ENCODE measurements at places on chromosomes 11 and 22. TPM values are rescaled to one million over a fixed set of nuclear protein-coding genes. Genes with fewer than 3 reads are reported as not detected.

DNA sequence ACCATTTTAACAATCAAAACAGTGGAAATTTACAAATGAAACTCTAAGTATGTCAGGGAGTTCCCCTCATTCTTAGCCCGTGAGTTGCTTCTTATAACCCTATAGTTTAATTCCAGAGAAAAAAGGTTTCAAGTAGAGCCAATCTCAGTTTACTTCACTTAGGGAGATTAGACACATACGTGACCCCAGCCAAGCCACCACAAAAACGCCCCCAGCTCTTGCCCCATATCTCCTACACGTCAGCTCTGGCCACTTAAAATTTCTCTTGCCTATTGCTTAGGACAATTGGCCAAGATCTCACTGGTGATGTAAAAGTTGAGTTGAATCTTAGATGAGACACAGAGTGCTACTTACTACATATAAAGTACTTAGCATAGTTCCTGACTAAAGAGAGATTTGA is 166.4 kb downstream of the ETS1 start:
- no peak overlapping the region for H3K4me3 ChIP-seq
- H3K27ac ChIP-seq: no peak overlapping the region
- H3K36me3 ChIP-seq: no peaks in the 10 kb centered on the region
- no peak for DNase-seq
- H3K4me1 ChIP-seq: peaks cover 34% of the 10 kb centered on the region
- H3K27me3 ChIP-seq: no peaks in the 10 kb centered on the region

DNA sequence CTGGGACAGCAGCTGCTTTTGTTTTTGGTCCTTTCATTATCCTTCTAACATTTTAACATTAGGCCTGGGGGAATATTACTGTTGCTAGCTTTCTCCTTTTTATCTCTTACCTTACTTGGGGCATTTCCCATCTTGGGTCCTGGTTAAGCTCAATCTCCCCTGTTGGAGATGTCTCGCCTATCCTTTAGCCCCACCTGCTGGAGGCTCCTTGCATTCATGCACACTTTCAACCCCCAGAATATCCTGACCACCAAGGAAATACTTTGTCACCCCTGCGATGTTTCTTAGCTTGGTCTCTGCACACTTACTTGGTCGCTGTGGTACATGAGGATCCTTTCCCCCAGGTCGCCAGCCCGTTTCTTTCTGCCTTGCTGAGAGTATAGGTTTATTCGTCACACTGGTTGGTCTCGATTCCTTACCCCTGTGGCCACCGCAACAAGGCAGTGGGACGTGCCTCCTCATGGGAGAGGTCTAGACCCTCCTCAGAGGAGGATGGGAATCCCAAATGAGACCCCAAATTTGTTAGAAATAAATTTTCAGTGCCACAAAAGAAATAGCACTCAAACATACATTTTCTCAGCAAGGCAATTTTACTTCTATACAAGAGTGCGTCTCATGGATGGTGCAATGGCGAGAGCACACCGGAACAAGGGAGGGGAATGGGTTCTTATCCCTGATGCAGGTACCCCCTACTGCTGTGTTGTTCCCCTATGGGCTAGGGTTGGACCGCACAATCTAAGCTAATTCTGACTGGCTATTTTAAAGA is 5.4 kb upstream of the TXN2 start:
- peak; percentile 64 for DNase-seq
- H3K4me3 ChIP-seq: no peak overlapping the region
- no peak overlapping the region for H3K27ac ChIP-seq
- H3K36me3 ChIP-seq: no peaks in the 10 kb centered on the region

- H3K27me3 ChIP-seq: no peaks in the 10 kb centered on the region
- DNase-seq: no peak
- no peaks in the 10 kb centered on the region for H3K36me3 ChIP-seq
- H3K4me1 ChIP-seq: no peaks in the 10 kb centered on the region
Observed at GRCh38 chr11:129538323-129538722, 162.7 kb downstream of the BARX2 start.

- no peaks in the 10 kb centered on the region for H3K36me3 ChIP-seq
- no peaks in the 10 kb centered on the region for H3K4me1 ChIP-seq
- H3K27ac ChIP-seq: no peak overlapping the region
- DNase-seq: no peak
- no peak overlapping the region for H3K4me3 ChIP-seq
Observed at GRCh38 chr22:34808618-34809017, 257.3 kb upstream of the ISX start.

GRCh38 chr11:100716838-100717237 is 29.8 kb downstream of the ARHGAP42 start:
- H3K4me1 ChIP-seq: no peaks in the 10 kb centered on the region
- no peak overlapping the region for H3K4me3 ChIP-seq
- no peaks in the 10 kb centered on the region for H3K36me3 ChIP-seq
- DNase-seq: no peak

GRCh38 chr22:17213976-17214375 is 5.3 kb downstream of the ADA2 start:
- peaks cover 15% of the 10 kb centered on the region for H3K4me1 ChIP-seq
- no peaks in the 10 kb centered on the region for H3K36me3 ChIP-seq
- DNase-seq: peak; percentile 65
- no peaks in the 10 kb centered on the region for H3K27me3 ChIP-seq
- no peak overlapping the region for H3K4me3 ChIP-seq

Gene SLC22A8
- not detected for total RNA-seq

- no peaks in the 10 kb centered on the region for H3K27me3 ChIP-seq
- H3K27ac ChIP-seq: no peak overlapping the region
Observed at GRCh38 chr22:22588485-22589164, 29.6 kb upstream of the PRAME start.

Gene CHRDL2
- not detected for total RNA-seq

Gene OR52I2
- not detected for total RNA-seq

Gene ARHGEF12
- 5.1 TPM for total RNA-seq

Gene OR52B2
- total RNA-seq: not detected

DNA sequence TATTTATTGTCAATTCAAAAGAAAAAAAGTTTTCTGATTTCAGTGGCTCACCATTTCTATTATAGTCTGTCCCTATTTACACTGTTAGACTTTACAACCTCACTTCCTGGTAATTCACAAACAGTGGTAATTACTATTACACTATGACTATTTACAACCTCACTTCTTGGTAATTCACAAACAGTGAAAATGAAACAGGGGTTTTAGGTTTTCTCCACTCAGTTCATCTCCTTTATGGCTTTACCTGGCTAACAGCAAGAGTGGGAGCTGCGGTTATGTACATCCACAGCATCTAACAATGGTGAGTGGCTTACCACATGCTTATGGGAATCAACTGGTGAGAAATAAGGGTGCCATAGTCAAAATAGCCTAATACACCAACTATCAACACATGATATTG is 166.4 kb downstream of the CASP12 start:
- H3K4me3 ChIP-seq: no peak overlapping the region
- no peaks in the 10 kb centered on the region for H3K4me1 ChIP-seq
- no peaks in the 10 kb centered on the region for H3K36me3 ChIP-seq
- no peaks in the 10 kb centered on the region for H3K27me3 ChIP-seq

Gene LRRC55
- not detected for total RNA-seq

DNA sequence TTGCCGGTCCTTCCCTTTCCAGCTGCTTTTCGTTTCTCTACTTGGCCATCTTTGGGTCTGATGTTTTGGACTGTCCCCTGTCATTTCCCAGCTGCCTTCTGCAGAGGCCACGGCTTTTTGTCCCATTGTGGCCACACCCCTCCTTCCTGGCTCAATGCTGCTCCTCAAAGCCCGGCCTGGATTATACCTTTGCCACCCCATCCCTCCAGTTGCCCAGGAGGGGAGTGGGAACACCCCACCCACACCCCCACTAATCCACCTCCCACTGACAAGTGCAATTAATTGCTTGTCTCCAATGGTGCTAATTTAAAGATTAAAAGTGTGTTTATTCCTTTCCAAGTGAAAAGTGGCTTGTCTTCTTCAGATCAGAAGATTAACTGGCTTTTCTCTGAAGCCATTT is 34.2 kb upstream of the CSNK2A3 start:
- no peak overlapping the region for H3K4me3 ChIP-seq
- no peak overlapping the region for H3K27ac ChIP-seq
- no peaks in the 10 kb centered on the region for H3K4me1 ChIP-seq
- H3K36me3 ChIP-seq: no peaks in the 10 kb centered on the region

GRCh38 chr11:126510621-126511370 is 155.3 kb downstream of the ST3GAL4 start:
- H3K36me3 ChIP-seq: no peaks in the 10 kb centered on the region
- H3K4me1 ChIP-seq: no peaks in the 10 kb centered on the region
- no peak overlapping the region for H3K4me3 ChIP-seq

All from T-cell (primary cell).